ENCODE measurements at places on chromosomes 4 and X.

DNA sequence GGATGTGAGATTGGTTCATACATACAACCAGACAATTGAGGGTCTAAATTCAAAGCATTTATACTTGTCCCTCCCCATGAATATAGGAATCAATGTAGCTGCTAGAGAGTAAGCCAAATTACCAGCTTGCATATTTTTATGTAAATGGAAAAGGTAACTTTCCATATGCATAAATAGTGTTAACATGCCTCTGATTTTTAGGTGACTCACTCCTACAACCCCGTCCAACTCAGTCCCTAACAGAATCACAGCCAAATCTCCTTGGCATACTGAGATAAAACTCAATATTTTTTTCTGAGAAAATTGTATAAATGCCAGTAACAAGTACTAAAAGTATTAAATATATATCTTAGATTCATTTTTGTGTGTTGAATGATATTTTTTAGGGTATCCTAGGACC lies 67.2 kb downstream of the INPP4B start:
- no peak for DNase-seq

DNA sequence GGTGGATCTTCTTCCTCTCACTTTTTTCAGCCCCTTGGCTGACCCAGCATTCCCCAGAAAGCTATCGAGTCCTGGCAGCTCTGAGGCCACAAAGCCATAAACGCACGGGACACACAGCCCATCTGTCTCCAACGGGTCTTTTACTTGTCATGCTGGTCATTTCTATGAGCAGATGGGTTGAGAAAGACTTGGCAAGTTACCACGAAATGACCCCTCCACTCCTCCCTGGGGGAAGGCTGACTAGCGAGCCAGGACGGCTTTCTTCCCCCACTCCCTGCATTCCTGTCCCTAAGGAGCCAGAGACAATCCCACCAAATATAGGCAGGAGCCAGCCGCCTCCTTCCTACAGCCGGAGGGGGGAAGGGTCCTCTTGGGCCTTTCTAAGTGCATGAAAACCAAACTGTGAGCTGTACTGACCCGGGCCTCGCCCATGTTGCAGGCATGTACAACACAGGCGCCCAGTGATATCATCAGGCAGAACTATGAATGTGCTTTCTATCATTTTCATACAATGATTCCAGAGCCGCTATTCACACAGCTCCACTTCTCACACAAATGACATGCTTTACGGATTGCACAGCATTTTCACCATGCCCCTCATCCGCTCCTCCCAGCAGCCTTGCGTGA lies 28.6 kb downstream of the AFAP1 start:
- peak; percentile 87 for DNase-seq

- DNase-seq = no peak
Observed at GRCh38 chrX:150543230-150544155, 24.9 kb upstream of the MTM1 start.

GRCh38 chr4:14323191-14323590 lies 679.1 kb upstream of the CPEB2 start:
- DNase-seq = no peak

GRCh38 chr4:110163327-110164069 lies 34.9 kb downstream of the ELOVL6 start:
- peak; percentile 38 for DNase-seq

- no peak for DNase-seq
Observed at GRCh38 chr4:41257257-41257901, 651 bp downstream of the UCHL1 start.

GRCh38 chr4:77044461-77045150 lies 31.2 kb downstream of the CCNI start:
- no peak for DNase-seq

DNA sequence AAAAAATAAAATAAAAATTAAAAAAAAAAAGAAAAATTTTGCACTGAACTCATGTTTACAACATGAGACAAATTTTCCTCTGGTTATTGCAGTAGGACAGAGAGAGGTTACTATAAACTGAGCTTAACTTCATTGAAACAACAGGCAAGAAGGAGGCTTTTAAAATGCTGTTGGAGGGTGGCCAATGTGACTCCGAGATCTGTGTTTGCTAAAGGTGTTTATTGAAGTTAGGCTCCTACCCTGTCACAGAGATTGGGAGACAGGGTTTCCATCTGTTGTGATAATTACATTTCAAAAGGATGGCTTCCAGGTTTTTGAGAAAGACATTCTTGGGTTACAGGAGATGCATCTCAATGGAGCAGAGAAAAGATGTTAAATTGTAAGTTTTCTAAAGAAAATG lies 370.5 kb upstream of the HS3ST1 start:
- no peak for DNase-seq

- DNase-seq = no peak
Observed at GRCh38 chrX:104270916-104271512, 16.3 kb upstream of the ESX1 start.

GRCh38 chrX:8358302-8358701 lies 106.3 kb upstream of the VCX3B start:
- DNase-seq = no peak

GRCh38 chr4:99300934-99301333 lies 10.1 kb upstream of the ADH1A start:
- DNase-seq = peak; percentile 90

DNA sequence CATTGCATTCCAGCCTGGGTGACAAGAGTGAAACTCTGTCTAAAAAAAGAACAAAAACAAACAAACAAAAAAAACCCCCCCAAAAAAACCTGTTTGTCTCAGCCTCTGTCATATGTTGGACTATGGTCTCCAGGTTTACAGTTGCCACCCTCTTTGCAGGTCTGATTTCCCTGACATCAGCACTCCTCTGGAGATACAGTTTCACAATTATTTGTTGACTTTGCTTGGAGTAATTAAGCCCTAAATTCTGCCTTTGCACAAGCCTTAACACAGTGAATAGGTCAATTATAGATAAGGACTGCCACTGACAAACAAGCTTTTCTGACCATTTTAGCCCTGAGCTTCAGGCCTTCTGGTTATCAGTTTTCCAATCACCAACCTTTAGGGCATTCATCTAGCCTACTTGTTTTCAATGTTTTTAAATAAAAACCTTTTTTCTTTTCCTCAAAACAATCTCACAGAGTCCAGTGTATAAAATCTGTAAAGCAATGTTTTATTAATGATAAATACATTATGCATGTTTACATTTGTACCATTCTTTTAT lies 20.4 kb upstream of the MAPK10 start:
- no peak for DNase-seq

DNA sequence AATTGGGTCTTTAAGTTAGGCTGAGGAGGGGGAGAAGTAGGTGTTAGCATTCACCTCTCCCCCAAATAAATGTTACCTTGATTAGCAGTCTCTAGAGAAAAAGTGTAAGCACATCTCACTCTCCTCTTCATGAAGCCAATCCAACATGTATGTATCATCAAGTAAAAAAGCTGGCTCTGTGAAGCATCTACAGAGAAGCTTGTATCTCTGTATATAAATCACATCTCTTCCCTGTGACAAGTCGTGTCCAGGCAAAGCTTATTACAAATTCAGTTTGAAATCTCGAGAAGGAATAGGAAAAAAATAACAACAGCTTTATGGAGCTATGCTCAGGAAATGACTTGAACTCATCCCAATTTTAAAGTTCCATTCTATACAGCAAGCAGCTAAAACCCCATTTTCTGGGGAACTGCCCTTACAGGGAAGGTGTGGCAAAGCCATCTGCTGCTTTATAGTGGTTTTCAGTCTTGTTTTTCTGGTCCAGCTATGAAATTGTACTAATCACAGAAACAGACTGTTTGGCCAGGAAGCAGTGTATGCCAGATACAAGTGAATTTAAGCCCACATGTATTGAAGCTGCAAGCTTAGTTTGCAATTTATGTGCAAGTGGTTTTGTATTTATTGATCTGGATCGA lies 313.3 kb upstream of the NOCT start:
- DNase-seq = no peak

- DNase-seq = no peak
Observed at GRCh38 chr4:153649572-153649991, 34.5 kb upstream of the TLR2 start.

DNA sequence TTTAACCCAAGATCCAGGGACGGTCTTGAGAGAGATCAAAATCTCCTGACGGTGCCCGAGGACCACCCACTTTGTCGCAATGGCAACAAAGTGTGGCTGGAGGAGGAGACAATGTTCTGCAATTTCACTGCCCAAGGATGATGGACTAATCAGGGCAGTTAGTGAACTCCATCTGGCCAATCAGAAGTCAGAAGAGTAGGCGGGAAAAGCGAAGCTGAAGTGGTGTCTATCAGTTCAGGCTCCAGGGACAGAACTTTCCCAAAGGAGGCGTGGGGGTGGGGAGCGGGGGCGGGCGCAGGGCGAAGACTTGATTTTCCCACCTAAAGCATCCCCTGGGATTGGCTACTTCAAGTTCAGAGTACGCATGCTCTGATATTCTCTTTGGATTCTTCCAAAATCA lies 25.6 kb downstream of the SPACA5B start:
- no peak for DNase-seq

DNA sequence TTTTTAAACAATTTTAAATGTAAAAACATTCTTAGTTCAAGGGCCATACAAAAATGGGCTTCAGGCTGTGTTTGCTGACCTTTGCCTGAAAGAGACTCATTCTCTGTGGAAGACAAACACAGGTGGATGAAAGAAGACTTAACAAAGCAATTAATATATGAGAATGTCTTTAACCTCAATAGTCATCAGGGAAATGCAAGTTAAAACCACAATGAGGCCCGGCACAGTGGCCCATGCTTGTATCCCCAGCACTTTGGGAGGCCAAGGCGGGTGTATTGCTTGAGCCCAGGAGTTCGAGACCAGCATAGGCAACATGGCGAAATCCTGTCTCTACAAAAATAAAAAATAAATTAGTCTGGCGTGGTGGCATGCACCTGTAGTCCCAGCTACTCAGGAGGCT lies 7.1 kb upstream of the SMARCA1 start:
- no peak for DNase-seq

- no peak for DNase-seq
Observed at GRCh38 chr4:3021627-3022026, 52.7 kb downstream of the HTT-AS start.

GRCh38 chrX:125622899-125623298 lies 303.2 kb downstream of the TEX13C start:
- no peak for DNase-seq

GRCh38 chr4:17358241-17358640 lies 153.6 kb downstream of the QDPR start:
- DNase-seq = peak; percentile 22

DNA sequence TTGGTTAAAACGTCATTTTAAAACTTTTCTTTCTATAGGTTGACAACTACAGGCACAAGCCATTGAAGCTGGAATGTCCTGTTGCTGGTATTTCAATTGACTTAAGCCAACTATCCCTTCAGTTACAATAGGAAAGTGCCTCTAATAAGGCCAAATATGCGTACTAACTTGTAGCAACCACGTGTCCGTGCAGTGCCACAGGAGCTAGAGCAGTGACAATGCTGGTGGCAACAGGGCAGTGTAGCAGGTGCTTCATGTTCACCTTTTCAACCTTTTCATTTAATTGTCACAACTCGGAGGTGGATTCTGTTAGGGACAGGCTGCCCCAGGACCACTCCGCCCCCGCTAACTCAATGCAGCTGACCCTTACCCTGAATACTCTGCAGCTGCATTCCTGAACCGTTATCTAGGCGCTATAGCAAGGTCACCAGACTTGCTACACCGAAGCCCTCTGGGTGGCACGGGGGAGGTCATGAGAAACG lies 37.7 kb downstream of the ERVMER34-1 start:
- DNase-seq = no peak

- no peak for DNase-seq
Observed at GRCh38 chr4:37567836-37568235, 118.3 kb downstream of the RELL1 start.

- no peak for DNase-seq
Observed at GRCh38 chr4:11230866-11231265, 197.8 kb downstream of the HS3ST1 start.

DNA sequence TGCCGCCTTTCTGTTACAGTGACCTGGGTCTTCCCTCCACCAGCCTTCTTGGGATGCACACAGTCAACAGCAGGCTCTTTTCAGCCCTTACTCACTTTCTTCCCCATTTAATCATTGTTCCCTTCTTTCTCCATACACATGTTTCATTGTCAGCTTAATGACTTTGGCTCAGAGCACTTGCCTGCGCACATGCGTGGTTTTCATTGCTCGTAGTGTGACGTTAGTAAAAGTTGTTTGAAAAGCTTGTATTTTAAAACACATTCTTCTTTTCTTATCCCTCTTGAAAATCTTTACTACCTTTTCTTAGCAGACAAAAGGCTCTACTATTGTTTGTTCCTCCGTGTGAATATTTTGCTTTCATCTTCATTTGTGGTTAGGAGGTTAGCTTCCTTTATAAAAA lies 19.7 kb upstream of the SCOC start:
- no peak for DNase-seq

GRCh38 chr4:41285202-41285863 lies 28.6 kb downstream of the UCHL1 start:
- no peak for DNase-seq

DNA sequence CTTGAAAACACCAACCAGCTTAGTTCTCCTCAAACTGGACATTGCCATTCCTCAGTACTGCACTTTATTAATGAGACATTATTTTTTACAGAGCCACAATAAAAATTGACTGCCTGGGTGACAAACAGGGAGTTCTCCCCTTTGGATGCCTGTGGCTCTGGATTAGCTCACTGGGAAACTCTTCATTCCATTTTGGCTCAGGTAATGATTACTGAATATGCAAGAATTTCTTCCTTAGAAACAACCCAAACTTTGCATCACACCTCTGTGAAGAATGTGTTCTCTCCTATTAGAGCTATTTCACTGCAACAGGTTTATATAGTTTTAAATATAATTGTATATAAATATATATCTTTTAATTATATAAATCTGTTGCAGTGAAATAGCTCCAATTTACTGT lies 2065.8 kb downstream of the ARAP2 start:
- DNase-seq = no peak

DNA sequence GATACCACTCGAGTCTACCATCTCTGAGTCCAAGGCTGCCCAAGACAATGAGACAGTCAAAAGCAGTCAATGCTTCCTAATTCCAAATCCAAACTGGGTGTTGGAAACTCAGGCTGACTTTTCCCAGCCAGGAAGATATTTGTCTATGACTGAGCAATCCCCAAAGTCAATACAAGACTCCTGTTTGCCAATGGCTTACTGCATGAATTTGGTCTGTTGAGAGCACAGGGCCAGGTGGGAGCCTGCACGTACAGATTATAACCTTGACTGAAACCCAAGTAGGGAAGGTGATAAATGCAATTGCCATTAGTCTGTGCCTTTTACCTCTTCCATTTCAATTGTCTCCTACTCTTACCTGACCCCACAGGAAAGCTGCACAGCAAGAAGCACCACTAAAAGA lies 72.6 kb upstream of the PPARGC1A start:
- no peak for DNase-seq

DNA sequence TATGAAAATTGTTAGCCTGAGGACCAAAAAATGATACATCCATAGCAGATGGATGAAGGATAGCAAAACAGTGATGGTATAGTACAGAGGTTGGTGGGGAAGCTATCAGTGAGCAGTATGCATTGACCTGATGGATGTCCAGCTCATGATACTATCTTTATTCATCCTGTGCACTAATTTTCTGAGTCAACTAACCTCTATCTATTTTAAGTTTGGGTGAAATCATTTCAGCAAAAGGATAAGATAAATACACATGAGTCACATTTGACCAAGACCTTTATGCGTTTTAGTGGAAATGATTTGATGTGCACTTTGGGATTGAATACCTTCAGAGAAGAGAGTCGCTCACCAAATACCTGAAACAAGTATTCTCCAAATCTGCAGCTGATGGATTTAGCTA lies 351.0 kb upstream of the NR3C2 start:
- no peak for DNase-seq
